A172 (cell line): ENCODE measurements at places on chromosomes 12 and 14. TPM values are rescaled to one million over a fixed set of nuclear protein-coding genes. Genes with fewer than 3 reads are reported as not detected.

CRIP2 gene
- total RNA-seq = 195 and 204 TPM in 2 replicates

- DNase-seq = no peak
These were observed 198.1 kb upstream of the LRIG3 start for GRCh38 chr12:59118356-59118755.

DNA sequence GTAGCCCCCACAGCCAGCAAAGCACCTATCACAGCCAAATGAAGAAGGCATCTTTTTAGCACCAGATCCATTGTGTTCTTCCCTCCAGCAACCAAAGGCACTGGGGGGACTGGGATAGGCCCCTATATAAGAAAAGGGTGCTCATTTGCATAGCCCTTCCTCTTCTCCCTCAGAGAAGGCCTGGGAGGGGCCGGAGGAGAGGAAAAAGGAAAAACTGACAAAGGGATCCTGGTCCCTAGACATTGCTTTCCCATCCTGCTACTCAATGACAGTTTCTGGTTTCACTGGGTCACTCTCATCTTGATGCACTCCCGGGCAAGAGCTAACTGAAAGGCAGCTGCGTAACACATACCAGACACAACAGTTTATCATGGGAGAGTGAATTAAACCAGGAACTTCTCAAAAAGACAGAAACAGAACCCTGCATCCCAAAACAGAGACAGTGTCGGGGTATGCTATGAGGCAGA, at the start of gene PMEL:
PMEL (minus strand) TSS at position 102 of the 467 bp plus-strand sequence; CDS start at position 71, 31 bp downstream.
- no peak for DNase-seq

- DNase-seq = no peak
These were observed 11.1 kb downstream of the RASSF3 start for GRCh38 chr12:64621257-64621942.

DNA sequence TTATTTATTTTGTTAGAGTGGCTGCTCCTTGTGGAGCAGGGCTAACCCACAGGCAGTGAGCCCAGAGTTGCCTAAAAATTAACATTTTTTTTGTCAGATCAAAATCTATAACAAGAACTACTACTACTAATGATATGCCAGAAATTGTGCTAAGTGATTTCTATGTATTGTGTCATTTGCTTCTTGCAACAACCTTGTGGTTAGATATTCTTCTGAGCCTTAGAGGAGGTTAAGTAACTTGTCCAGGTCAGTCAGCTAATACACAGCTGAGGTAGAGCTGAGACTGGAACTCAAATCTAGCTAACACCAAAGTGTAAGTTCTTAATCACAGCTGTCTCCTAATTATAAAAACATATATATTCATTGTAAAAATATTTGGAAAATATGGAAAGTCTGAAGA, 29.8 kb downstream of the CFL2 start:
- no peak for DNase-seq

DNA sequence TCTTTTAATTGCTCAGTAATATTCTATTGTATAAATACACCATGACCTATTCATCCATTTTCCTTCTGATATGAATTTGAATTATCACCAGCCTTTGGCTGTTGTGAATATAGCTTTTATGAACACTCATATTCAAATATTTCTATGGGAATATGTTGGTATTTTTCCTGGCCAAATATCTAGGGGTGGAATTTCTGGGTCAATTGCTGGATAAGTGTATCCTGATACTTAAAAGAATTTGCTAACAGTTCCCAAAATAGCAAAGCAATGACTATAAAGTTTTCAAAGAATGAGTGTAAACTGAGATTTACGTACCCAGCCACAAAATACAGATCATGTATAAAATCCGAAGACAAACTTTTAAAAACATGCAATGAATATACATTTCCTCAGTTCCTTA, 148.7 kb upstream of the CLEC14A start:
- no peak for DNase-seq

DNA sequence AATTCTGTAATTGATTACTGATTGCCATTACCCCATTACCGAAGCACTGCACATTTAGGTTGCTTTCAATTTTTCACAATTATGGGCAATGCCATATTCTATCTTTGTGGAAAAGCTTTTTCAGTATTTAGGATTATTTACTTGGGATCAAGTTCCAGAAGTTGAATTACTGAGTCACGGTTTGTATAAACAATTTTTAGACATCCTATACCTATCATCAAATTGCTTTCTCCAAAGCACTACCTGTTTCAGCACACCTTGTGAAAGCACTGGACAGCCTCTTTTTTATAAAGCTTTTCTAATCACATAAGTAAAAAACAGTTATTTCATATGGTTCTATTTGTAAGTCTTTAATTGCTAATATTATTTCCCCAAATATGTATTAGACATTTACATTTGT, 221.5 kb upstream of the CAND1 start:
- no peak for DNase-seq

DNA sequence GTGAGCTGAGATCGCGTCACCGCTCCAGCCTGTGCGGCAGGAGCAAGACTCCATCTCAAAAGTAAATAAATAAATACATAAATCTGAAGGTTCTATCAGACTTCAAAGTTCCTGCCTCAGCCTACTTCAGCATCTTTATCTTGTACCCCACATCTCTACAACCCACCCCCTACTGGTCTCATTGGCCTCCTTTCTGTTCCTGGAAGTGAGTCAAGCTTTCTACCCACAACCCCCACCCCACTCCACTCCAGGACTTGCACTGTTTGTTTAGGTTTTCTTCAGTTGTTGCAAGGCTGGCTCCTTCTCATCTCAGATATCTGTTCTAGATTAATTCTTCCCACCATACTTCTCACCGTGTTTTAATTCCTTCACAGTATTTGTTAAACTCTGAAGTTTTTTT, 714 bp upstream of the PSMC6 start:
- no peak for DNase-seq

DNA sequence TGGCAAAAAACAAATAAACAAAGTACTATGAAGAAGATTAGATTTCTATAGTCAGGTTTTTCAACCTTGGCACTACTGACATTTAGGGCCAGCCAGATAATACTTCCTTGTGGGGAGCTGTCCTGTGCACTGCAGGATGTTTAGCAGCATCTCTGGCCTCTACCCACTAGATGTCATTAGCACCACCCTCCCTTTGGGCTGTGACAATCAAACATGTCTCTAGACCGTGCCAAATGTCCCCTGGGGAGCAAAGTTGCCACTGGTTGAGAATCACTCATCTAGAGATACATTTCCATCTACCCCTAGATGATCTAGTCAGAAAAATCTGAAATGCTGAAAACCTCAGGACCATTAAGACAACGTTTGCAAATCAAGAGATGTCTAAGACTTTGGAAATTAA, 29.9 kb downstream of the SRRM4 start:
- no peak for DNase-seq

DNA sequence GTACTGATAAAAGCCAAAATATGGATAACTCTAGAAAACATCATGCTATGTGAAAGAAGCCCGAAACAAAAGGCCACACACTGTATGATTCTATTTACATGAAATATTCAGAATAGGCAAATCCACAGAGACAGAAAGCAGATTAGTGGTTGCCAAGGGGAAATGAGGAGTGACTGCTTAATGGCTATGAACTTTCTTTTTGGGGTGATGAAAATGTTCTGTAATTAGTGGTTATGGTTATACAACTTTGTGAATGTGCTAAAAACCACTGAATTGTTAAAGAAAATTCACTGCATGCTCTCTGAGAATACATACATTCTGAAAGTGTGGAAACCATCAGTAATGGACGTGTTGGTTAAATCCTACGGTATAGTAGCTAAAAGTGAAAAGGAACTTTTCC, 39.9 kb upstream of the STON2 start:
- no peak for DNase-seq
